ENCODE measurements at places on chromosomes 13 and 19.

GRCh38 chr13:29497137-29497654 lies 98.3 kb downstream of the SLC7A1 start:
- no peak for DNase-seq

DNA sequence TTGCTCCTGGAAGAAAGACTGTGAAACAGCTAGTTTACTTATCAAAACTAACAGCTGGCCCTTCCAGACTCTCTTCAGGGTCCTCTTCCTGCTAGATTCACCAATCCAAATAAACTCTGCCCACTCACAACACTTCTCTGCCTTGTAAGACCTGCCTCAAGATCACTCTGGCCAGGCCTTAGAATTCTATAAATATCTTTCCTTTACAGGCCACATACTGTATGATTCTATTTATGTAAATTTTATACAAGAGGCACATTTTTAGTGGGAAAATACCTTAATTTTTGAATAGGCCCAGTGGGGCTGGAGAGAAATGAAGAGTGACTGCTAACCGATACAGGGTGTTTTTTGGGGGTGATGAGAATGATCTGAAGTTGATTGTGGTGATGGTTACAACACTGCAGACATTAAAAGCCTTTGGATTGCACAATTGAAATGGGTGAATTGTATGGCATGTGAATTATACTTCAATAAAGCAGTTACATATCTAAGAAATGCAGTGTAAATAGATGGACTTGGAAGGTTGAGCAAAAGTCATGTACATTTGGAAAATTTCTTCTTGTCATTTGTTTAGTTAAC lies 141.8 kb downstream of the GPC5 start:
- no peak for DNase-seq

DNA sequence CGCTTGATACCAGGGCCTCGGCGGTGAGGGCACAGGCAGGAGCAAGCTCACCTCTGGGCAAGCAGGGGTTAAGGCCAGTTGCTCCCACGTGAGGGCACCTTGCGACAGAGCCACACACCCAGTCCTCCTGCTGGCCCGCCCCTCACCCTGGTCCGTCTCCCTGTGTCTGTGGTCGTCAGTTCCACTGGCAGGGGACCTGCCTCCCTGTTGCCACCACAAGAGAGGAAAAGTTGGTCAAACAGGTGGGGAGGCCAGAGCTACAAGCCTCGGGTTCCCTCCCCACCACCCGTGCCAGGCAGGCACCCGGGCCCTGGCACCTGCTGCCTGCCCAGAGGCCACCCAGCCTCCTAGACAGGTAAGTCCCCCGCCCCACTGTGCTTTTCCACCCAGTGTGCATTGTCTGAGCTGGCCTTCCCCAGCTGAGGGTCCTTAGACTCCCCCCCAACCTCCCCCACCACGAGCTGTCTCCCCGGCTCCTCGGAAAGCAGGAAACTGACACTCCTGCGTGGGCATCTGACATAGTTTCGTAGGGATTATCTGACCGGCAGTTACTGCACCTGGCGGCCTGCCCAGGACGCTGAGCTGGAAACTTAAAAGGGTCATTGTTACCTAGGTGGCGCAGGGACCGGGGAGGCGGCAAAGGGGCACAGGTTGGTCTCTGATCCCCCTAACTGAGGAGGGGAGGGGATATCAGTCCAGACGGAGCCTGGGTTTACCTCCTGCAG lies at the start of gene TJP3:
TJP3 (plus strand) TSS at position 178 of the 725 bp plus-strand sequence. CDS start 20,049 bp downstream, outside the sequence.
- DNase-seq = no peak

DNA sequence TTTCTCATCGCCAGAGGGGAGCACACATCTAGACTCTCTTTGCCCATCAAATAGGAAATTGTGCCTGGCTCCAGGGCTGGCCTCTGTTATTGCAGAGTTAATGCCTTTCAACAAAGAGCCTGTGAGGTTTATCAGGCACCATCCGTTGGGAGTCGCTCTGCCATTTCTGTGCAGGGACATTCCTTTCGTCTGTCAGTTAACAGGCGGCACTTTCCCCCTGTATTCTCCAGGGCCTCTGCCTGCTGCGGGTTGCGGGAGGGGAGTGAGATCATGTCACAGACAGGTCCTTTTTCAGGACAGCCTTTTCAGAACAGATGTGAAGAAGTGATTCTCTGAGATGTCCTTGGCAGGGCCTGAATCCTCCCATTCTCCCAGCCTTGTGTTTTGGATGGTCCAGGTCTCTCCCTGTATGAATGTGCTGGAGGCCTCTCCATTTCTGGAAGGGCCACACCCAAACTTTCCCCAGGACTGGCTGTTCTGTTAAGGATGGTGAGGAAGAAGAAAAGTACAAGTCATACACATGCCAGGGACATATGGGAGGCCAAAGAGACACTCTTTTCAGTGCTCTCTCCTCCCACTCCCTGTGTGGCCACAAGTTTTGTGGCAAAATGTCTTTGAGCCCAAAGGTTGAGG lies 14.9 kb downstream of the SERP2 start:
- DNase-seq = no peak

DNA sequence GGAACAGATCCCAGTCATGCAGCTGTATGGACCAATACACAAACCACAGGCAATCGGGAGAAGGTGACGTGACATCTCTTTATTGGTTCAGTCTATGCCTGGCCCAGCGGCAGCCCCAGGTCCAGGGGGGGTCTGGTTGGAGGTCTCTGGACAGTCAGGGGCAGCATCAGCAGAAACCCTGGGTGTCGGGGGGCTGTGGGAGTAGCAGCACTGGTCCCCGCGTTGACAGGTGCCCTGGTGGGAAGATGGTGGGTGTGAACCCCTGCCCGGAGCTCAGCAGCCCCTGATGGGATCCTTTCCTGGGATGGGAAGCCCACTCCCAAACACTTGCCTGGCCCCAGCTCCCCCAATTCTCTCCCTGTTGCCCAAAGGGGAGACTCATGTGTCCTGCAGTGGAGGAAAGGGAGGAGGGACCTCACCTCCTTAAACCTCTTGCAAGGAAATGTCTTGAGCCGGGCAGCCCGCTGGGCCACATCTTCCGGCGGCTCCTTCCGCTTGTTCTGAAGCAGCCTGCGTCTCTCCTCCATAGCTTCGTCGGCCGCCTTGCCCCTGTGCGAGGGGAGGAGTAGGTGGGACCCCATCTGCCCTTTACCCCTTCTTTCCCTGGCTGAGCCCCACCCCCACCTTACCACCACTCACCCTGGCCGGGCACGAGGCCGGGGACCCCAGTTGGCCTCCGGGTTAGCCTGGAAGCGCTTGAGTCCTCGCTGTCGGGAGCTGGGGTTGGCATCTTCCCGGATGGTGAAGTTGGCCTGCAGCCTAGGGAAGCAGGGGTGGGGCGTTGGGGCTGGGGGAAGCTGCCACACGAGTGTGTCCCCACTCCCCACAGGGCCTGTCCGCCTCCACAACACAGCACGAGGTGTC lies 2.4 kb upstream of the LYL1 start:
- DNase-seq = no peak

DNA sequence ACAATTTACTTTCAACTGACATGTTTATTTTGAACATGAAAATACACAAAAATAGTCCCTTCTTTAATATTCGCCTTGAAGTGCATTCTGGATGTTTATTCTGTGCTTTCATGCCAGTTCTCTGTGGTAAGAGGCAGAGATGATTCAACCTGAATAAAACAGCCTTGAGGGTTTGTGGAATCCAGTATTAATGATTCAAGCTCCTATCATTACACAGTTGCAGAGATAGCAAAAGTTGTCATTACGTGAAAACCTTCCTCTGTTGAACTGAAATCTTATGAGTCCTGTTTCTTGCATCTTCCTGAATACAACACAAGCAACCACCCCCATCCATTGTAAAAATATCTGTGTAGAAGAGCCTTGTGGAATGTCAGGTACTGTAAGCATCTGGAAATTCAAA lies 142.3 kb upstream of the HTR2A start:
- no peak for DNase-seq

GRCh38 chr13:85650613-85651012 lies 148.6 kb downstream of the SLITRK6 start:
- no peak for DNase-seq

- DNase-seq = no peak
Measured at GRCh38 chr13:30115257-30115600, 192.1 kb downstream of the KATNAL1 start.

GRCh38 chr19:4624301-4624700 lies 15.0 kb upstream of the TNFAIP8L1 start:
- DNase-seq = no peak

DNA sequence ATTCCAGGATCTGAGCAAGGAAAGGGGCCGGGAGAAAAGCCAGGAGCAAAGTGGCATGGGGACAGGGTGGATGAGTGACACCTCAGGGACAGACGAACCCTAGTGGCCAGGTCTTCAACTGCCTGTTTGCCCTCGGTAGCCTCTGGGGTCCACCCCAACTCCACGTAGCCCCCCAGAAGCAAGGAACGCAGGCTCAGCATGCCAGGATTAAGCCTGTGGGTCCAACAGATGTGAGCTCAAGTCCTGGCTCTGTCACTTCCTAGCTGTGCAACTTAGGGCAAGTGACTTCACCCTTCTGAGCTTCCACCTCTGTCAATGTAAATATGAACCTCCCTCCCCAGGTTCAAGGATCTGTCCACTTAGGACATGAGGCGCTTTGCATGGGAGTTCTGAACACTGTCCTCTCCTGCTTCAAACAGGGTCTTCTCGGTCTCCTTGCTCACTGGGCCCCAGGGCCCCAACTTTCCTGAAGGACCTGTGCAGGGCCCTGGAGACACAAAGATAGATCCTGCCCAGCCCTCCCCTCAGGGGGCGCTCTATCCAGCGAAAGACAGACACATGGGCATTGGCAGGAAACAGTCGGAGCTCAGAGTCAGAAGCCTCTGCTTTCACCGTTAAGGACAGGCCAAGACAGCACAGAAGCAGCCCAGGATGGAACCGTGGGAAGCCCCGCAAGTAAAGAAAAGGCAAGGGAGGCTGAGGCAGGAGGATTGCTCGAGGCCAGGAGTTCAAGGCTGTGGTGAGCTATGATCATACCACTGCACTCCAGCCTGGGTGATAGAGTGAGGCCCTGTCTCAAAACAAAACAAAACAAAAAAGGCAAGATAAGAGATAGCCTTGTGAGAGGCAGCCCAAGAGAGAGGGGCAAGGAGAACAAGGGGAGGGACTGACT lies 13.2 kb downstream of the SYDE1 start:
- no peak for DNase-seq

- DNase-seq = no peak
Measured at GRCh38 chr13:112451512-112452379, 75.6 kb downstream of the SPACA7 start.

DNA sequence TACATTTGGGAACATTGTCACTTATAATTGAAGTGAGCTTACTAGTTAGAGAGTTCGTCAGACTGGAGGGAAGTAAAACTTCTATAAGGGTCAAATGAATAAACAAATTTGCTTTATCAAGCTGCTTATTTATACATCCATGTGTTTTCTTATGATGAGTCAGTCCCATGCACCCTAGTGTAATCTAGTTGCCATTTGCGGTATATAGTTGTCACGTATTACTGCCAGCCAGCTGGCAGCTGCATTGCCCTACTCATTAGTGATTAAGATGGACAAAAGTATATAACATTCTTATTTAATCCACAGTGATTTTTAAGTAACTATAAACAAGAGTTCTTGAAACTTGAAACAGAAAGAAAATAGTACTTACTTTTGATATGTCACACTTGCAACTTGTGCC lies 182.4 kb downstream of the GPC6 start:
- DNase-seq = no peak

GRCh38 chr13:83839146-83839545 lies 43.1 kb downstream of the SLITRK1 start:
- DNase-seq = no peak

- DNase-seq = no peak
Measured at GRCh38 chr19:37905946-37906868, at the start of gene WDR87. TSS of gene WDR87 (minus strand) at chr19:37906594. CDS start at chr19:37898239, 8,355 bp downstream.

DNA sequence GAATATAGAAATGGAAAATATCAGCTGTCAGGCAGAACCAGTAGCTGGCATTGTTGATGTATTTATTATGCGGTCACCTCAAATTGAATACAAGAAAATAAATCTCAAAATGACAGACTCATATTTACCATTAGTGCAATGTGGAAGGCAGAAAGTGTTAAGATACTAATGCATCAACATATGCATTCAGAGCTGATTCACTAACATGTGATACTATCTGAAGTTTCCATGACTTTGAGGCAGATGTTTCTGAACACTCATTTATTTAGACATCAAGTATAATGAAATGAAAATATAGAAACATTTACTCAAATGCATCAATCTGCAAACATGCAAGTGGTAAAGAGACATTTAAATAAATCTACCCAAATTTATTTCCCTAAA lies 474.2 kb upstream of the SLC10A2 start:
- no peak for DNase-seq

- DNase-seq = no peak
Measured at GRCh38 chr13:38135592-38135991, 214.1 kb upstream of the UFM1 start.

GRCh38 chr19:54173951-54174834 lies 1.2 kb upstream of the TMC4 start:
- no peak for DNase-seq

DNA sequence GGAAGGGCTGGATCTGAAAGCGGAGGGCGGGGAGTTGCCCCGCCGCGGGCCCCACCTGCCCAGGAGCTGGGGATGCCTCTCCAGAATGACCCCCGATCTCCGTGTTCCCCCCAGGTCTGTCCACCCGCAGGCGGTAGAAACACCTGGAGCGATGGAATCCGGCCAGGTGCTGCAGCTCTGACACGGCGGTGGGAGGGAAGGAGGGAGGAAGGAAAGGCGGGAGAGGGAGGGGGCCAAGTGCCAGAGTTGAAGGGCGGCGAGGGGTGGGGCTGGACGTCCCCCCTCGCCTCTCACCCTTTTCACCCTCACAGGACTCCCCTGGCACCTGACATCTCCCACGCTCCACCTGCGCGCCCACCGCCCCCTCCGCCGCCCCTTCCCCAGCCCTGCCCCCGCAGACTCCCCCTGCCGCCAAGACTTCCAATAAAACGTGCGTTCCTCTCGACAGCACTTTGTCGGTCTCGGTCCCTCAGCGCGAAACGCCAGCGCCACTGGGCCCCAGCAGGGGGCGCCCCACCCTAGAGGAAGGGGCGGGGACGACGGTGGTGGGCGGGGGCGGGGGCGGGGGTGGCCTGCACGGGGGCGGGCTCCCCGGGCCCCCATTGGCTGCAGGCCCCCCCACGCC lies 337 bp upstream of the FXYD7 start:
- DNase-seq = peak; percentile 42

- no peak for DNase-seq
Measured at GRCh38 chr13:52345048-52345447, 60.9 kb downstream of the THSD1 start.

- no peak for DNase-seq
Measured at GRCh38 chr19:15859187-15859586, 38.7 kb downstream of the CYP4F2 start.

GRCh38 chr13:75405976-75406703 lies 75.8 kb downstream of the TBC1D4 start:
- no peak for DNase-seq

GRCh38 chr13:22238269-22238668 lies 567.4 kb downstream of the FGF9 start:
- DNase-seq = no peak

- no peak for DNase-seq
Measured at GRCh38 chr13:113057084-113057483, 48.5 kb upstream of the F7 start.
